ENCODE measurements at places on chromosomes 7 and 10.

- no peak overlapping the region for H3K27ac ChIP-seq
- H3K4me1 ChIP-seq = peaks cover 4% of the 10 kb centered on the region
- DNase-seq = no peak
- no peak overlapping the region for H3K4me3 ChIP-seq
- H3K27me3 ChIP-seq = no peaks in the 10 kb centered on the region
- H3K36me3 ChIP-seq = no peaks in the 10 kb centered on the region
These were observed 14.0 kb upstream of the NUB1 start for GRCh38 chr7:151327659-151328058.

DNA sequence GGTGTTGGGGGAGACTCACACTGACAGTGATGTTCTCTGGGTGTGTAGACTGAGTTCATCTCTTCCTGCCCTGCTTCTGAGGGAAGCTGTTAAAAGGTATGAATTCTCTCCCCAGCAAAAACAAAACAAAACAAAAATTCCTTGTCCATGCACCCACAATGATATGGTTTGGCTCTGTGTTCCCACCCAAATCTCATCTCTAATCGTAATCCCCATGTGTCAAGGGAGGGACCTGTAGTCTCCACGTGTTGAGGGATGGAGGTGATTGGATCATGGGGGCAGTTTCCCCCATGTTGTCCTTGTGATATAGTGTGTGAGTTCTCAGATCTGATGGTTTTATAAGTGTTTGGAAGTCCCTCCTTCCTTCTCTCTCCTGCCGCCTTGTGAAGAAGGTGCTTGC lies 245.5 kb downstream of the GALNT17 start:
- H3K27me3 ChIP-seq = no peaks in the 10 kb centered on the region
- H3K27ac ChIP-seq = no peak overlapping the region
- no peak overlapping the region for H3K4me3 ChIP-seq
- H3K4me1 ChIP-seq = no peaks in the 10 kb centered on the region

- H3K4me1 ChIP-seq = peaks cover 5% of the 10 kb centered on the region
- H3K36me3 ChIP-seq = no peaks in the 10 kb centered on the region
- no peaks in the 10 kb centered on the region for H3K27me3 ChIP-seq
- H3K27ac ChIP-seq = no peak overlapping the region
These were observed 389.0 kb upstream of the SORCS1 start for GRCh38 chr10:107553470-107553869.

GRCh38 chr7:116167177-116167576 lies 43.2 kb upstream of the TES start:
- peak; percentile 34 for DNase-seq
- H3K27me3 ChIP-seq = no peaks in the 10 kb centered on the region
- no peak overlapping the region for H3K27ac ChIP-seq
- no peak overlapping the region for H3K4me3 ChIP-seq

Measured in GM23338 (cell line).